ENCODE measurements at places on chromosomes 2 and 18.

GRCh38 chr18:34880882-34881834, 160.1 kb upstream of the MAPRE2 start:
- no peak for DNase-seq

GRCh38 chr2:70344195-70344594, 42.3 kb upstream of the FAM136A start:
- peak; percentile 97 for DNase-seq

DNA sequence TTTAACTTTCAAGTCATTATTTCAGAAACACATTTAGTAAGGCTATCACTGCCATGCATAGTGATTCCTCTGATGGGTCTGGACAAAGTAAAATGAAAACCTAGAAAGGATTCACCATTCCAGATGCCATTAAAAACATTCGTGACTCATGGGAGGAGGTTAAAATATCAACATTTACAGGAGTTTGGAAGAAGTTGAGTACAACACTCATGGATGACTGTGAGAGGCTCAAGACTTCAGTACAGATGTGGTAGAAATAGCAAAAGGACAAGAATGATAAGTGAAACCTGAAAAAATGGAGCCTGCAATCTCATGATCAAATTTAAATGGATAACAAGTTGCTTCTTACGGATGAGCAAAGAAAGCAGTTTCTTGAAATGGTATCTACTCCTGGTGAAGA, 5.8 kb upstream of the TWSG1 start:
- DNase-seq = no peak

DNA sequence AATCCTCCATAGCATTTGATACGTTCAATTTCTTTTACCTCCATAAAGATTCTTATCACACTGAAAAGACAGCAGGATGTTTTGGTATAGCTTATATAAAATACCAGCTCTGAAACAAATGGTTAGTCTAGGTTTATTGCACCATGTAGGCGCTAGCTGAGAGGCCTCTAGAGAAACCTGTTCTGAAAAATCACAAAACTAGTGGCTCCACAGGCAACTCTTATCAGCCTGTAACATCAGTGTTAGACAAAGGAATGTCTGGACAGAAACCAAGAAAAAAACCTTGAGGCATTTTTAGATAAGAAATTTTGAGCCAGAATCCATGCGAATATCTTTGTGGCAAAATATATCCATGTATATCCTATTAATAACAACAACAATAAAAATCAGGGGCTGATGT, 440.4 kb upstream of the MAP2 start:
- DNase-seq = no peak

DNA sequence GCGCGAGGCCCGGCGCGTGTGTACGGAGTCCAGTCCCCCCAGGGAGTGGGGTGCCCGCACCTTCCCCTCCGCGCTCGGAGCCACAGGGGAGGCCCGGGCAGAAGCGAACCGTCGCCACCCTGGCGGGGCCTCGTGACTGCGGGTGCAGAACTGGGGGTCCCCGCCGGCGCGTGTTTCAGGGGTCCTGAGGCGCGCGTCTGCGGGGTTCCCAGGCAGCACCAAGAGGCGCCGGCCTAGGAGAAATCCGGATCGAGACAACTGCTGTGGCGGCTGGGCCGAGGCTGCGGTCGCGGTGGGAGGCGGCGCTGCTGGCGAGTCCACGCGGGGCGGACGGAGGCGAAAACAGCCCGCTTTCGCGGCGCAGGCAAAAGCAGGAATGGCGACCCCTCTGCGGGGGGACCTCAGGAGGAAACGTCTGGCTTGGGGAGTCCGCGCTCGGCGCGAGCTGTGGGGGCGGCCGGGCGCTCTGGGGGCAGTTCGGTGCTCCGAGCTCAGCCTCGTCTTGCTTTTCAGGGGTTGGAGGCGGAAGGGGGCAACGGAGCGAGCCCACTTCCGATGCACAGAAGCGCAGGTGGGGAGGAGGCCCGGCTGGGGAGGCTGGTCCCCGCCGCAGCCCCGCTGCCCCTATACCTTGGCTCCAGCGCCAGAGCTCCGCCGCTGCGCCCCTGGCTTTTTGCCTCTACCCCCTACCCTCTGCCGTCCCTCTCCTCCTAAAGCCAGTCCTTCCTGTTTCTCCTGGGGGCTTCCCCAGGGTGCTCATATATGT, 81.5 kb upstream of the LDLRAD4 start:
- no peak for DNase-seq

DNA sequence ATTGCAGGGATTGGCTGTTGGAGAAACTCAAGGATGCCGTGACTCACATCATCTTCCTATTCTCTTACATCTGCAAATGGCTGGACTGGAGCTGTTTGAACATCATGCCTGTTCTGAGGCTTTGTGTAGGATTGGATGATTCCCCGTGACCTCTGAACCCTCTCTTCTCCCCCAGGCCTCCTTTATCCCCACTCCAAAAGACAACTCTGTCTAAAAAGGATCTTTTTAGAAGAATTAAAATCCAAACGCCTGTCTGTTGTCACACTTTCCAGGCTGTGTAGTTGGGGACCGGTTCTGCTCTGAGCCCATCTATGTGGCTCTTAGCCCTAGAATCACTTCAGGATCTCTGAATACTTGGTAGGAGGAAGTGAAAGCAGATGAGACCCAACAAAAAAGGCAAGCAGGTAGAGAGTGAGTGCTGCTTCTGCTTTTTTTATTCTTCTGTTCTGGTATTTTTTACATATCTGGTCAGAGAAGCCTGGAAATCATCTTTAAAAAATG, 565 bp downstream of the SP140 start:
- DNase-seq = no peak

- peak; percentile 23 for DNase-seq
These were observed 293.2 kb downstream of the TNS1 start for GRCh38 chr2:217709478-217710210.

DNA sequence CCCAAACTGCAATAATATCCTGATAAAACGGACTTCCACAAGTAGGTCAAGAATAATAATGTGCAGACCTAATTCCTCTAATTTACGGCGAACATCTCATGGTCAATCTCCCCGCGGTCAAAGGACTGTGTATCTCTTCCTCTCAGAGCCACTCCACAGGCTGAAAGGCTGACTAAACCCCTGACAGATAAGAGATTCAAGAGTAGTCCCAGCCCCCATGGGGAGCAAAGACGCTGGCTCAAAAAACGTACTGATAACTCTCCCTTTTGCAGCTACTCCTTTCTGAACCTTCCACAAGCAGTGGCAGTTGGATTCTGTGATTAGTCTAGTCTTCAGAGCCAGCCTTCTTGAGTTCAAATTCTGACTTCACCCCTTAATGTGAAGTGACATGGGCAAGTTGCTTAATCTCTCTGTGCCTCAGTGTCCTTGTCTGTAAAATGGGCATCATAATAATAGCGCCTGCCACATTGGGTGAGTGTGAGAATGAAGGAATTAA, 19.7 kb upstream of the IL18R1 start:
- DNase-seq = no peak

DNA sequence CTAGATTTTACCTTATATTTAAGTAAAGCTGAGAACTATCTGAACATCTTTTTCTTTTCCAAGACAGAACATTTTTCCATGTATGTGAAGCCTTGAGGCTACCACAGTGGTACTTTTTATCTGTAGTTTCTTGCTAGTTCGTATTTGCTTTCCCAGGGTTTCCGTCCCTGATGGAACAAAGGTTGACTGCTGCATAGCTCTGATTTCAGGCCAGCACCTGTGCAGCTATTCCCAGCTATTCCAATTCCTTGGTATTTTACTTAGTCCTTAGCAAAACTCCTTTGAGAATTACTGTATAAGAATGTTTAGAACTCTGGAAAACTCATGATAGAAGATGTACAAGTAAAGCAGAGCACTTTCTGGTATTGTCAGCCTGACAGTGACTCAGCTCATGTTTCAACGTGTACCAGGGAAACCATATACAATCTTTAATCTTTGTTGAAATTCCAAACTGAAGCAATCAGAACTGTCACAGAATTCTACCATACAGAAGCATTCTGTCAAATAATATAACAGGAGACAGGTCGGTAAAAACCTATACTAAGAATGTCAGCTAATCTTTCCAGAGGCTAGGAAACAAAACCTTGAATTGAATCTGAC, 162.2 kb downstream of the PKP4 start:
- peak; percentile 43 for DNase-seq

DNA sequence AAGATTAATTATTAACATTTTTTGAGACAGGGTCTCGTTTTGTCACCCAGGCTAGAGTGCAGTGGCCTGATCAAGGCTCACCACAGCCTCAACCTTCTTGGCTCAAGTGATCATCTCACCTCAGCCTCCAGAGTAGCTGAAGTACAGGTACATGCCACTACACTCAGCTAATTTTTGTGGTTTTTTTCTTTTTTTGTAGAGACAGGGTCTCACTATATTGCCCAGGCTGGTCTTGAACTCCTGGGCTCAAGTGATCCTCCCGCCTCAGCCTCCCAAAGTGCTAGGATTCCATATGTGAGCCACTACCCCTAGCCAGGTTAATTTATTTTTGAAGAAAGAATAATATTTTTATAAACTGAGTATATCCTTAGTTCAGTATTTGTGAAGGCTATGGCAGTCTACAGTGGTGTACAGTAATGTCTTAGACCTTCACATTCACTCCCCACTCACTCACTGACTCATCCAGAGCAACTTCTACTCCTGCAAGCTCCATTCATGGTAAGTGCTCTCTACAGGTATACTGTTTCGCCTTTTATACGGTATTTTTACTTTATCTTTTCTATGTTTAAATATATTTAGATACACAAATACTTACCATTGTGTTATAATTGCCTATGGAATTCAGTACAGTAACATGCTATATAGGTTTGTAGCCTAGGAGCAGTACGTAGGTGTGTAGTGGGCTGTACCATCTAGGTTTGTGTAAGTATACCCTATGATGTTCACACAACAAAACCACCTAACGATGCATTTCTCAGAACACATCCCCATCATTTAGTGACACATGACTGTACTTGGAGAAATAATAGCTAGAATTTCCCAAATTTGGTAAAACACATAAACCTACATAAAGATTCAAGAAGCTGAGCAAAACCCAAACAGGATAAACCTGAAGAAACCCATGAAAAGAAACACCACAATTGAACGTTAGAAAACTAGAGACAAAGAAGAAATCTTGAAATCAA, 38.6 kb downstream of the MGAT4A start:
- no peak for DNase-seq

DNA sequence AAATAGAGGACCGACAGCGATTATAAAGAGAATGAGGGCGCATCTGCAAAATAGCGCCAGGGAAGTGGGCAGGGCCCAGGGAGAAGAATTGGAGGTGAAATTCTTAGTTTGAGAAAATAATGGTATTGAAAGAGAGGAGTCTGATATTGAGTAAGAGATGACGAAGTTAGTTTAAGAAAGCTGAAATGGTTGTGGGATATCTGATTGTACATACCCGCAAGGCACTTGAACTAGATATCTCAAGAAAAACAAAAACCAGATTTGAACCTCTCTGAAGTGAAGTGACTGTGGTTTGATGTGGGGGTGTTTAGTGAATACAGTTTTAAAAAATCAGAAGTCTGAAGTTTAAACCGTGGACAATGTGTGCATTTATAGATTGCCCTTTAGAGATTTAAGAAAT, 38.9 kb downstream of the ZNF532 start:
- no peak for DNase-seq

Data from foreskin keratinocyte (primary cell).